Amniotic stem cell (primary cell): ENCODE measurements at places on chromosomes 2 and 18.

DNA sequence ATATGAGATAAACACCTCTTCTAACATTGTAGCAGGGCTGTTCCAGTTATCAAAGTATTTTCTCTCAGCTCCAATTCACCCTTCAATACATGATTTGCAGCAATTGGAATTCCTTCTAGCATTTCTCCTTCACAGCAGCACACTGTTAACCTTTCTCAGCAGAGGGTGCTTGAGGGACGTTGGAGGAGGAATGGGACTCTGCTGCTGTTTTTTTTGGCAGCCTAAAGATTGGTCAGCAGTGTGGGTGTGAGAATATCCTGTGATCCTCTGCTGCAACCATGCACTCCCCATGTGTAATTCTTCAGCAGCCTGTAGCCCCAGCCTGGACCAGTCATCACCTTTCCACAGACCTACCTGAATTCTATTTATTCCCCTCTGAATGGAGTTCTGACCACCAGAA lies 1708.9 kb upstream of the CELF4 start:
- no peak for DNase-seq

DNA sequence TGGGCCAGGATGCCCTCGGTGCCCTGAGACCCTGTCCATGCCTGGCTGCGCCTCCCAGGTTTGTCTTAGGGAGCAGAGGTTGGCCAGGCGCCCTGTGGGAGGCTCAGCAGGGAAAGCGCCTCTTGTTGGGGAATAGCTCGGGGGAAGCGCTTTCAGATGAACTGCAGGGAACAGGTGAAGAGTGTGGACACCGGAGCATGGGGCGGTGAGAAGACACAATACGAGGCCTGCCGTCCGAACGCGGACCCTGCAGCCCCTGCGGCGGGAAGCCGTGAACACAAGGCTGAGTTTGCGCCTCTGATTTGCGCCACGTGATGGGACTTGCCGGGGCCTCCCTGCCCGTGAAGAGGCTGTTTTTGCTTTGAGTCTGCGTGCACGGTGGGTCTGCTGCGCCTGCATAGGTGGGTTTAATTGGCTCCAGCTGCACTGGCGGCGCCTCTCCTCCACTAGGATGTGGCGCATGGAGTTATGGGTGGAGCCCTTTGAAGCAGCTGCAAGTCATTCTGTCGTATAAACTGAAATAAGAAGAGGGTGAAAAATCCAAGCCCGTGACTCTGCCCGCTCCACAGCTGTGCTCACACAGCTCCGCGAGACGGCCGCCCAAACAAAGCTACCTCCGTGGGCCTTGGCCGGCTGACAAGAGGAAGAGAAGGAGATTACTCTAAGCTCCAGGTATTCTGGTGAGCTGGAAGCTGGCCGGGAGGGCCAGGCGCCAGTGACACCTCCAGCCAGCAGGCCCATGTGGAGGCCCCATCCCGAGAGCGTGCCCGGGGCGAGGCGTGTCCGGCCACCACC lies 103.5 kb upstream of the CTDP1 start:
- no peak for DNase-seq

DNA sequence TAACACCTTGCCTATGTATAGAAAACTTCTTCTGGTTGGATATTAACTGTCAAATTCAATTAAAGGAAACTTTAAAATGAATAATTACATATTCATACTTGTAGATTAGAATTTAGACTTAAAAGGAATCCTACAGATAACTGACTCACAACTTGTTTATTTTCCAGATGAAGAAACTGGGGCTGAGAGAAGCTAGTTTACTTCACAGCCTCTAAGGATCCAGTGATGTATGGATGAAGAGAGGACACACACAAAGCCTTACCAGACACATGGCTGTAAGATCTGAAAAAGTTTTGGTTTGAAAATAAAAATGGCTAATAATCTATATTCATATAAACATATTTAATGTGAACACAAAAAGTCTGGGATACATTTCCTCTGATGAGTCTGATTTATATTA lies 72.3 kb downstream of the PRELID3A start:
- DNase-seq, result no peak

- DNase-seq, result no peak
Measured at GRCh38 chr2:241958818-241959545, 89.5 kb downstream of the RTP5 start.

DNA sequence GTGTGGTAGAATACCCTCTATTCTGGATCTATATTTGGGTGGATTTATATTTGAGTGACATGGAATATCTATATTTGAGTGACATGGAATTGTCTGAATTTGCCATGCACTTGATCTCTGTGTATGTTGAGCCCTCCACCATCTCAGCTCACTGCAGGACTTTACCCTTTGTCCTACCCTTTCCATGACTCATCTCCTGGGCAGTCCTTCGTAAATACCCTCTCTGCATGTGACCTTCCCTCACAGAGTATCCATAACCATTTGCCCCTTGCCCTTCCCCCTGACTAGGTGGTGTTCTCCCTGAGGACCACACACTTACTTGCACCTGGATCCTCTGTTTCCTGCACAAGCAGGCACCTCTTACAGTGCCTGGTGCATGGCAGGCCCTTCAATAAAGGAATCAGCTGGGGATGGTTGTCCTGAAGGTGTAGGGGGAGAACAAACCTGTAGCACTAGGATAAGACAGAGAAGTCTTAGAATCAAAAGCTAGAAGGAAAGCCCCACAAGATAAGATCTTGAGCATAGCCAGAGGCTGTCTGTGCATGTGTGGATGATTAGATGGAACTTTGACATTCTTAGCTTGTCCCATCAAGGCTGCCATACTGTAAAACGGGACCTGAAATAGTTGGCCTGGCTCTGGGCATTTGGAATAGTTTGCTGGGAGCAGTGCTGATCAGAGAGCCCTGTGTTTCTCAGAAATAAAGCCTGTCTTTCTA lies 230.4 kb downstream of the FHOD3 start:
- DNase-seq, result no peak
